Activated CD4-positive, alpha-beta T cell treated with anti-CD3 and anti-CD28 coated beads, Interleukin-2, amount 50 U/mL, for 16 hours (primary cell): ENCODE measurements at places on chromosomes 4 and X.

DNA sequence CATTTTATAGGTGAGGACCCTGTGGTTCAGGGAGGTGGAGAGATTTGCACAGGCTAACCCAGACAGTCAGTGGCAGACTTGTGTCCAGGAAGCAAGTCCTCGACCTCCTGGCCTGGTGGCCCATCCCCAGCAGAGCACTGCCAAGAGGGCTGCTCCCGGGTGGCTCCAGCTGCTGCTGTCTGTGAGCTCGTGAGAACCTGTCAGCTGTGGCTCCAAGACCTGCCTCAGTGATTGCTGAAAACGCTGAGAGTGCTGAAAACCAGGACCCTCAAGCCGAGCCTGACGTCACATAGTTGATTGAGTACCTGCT, 74.2 kb downstream of the RTL9 start:
- no peak for DNase-seq

GRCh38 chr4:88514557-88515511, 8.7 kb downstream of the PYURF start:
- no peak for DNase-seq

DNA sequence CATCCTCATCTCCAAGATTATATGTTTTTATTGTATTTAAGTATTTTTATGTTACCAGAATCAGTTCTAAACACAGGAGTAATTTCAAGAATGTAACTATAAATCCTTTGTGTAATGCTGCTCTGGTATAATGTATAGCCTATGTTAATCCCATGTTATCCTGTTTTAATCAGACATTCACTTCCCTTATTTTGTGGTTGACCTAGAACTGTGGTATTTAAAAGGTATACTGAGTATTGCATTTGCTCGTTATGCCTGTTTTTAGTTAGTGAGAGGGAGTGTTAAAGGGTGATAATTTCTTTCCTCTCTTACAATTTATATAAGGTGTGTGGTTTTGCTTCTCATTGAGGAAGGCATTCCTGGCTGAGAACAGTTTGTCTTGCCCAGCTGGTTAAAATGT, 26.2 kb downstream of the MTM1 start:
- DNase-seq = no peak

DNA sequence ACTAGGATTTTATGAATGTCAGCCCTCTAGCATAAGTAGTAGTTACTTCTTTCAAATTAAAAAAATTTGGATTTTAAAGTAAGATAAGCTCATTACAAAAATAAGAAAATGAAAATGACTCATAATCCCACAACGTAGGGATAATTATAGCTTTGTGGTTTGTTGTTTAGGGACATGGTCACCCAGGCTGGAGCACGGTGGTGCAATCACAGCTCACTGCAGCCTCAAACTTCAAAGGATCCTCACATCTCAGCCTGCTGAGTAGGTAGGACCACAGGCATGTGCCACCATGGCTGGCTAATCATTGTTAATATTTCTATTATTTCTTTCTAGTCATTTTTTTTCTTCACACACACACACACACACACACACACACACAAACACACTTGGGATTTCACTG, 57.6 kb downstream of the PLAC1 start:
- peak; percentile 4 for DNase-seq

- no peak for DNase-seq
Measured at GRCh38 chr4:76723924-76724323, 174.0 kb downstream of the SOWAHB start.

DNA sequence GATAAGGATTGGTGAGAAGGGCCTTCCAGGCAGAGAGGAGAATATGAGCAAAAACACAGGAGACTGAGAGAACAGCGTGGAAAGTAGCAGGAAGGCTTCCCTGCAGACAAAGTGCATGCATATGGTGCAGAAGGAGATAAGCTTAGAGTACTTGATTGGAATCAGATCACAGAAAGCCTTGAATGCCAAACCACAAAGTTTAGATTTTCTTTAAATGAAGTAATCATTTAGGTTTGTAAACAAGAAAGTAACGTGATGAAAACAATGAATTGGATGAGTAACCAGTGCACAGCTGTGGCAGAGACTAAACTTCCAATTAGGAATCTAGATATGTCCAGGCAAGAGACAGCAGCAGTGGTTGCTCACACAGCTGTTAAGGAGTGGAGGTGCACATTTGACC, 83.8 kb upstream of the C1QTNF7 start:
- DNase-seq = no peak
